Islet precursor cell (in vitro differentiated cells): ENCODE measurements at places on chromosomes 1 and 21.

DNA sequence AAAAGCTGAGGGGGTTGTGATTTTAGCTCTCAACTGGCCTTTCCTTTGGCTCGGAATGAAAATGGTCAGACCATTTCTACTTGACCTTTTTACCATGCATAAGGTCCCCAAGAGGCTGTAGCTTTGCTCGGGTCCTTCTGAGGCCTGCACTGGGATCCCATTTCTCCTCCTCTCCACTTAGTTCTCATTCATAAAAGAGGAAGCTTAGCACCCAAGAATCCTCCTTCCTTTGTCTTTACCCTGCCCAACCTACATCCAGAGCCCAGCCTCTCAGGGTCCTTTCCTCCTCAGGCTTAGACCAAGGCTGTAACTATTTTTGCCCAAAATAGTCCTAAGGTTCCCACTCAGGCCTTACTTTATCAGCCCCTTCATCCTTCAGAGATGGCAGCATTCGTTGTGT lies 6.0 kb upstream of the SLC27A3 start:
- no peak for DNase-seq

DNA sequence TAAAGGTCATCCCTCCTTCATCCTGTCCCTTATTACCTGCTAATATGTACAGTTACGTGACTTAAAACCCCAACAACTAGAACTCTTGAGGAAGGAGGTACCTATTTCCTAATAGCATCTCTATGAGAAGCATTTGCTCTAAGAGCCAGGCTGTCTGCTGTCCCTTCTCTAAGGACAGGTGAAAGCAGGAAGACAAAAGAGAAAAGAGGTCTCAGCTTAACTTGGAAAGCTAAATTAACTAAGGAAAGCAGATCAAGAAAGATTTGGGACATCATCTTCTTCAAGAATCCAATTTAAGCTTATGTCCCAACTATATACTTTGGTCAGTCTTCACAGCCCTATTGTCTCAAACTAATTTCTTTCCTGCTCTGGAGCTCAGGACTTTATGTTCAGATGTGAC lies 2.9 kb downstream of the EGLN1 start:
- DNase-seq, result no peak

DNA sequence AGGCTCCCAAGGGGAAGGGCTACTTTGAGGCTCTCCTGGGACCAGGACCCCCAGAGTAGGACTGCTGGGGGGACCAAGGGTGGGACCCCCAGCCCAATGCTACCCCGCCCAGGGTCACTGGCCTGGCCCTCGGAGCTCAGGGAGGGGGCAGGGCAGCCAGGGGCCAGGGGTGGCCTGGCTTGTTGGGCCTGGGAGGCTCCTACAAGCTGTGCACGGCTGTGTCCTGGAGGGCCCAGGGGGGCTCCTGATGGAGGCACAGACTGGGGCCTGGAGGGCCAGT lies 2.2 kb downstream of the HES4 start:
- no peak for DNase-seq

DNA sequence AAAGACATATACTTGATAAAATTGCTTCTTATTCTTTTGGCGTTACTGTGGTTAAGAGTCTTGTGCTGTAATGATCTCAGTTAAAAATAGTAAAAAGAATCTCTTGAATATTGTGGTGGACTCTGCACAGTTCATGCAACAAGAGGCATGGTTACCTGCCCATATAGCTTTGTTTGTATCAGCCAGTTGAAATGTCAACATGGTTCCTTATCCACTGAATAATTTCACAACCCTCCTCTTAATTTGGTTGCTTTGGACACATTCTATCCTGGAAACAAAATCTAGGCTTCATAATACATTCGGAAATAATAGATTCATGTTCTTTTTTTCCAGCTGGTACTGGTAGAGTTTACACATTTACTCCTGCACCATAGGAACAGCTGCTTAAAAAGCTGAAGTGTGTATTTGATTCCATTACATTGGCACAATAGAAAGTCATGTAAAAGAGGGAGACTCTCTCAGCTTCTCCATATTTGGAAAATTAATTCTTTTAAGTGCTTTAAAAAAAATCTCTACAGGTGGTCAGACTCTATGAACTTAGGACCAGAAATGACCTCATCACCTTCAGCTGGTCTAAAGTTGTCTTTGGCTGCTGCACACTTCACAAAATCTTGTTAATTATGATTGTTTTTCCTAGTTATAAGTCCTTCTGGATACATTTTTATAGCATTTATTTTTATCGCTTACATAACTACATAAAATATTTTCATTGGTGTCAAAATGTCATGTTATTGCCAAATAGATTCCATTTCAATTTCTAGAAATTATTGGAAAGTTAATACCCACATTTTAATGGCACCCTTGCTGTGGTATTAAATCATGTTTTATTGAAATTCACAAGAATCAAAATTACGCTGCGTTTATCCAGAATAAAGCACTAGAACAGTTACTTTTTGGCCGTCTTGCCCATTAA lies 100.2 kb downstream of the LTN1 start:
- DNase-seq, result no peak

GRCh38 chr1:25369241-25369640 lies 31.1 kb downstream of the TMEM50A start:
- peak; percentile 58 for DNase-seq

- no peak for DNase-seq
Observed at GRCh38 chr1:234162661-234163060, 210.6 kb upstream of the COA6 start.

DNA sequence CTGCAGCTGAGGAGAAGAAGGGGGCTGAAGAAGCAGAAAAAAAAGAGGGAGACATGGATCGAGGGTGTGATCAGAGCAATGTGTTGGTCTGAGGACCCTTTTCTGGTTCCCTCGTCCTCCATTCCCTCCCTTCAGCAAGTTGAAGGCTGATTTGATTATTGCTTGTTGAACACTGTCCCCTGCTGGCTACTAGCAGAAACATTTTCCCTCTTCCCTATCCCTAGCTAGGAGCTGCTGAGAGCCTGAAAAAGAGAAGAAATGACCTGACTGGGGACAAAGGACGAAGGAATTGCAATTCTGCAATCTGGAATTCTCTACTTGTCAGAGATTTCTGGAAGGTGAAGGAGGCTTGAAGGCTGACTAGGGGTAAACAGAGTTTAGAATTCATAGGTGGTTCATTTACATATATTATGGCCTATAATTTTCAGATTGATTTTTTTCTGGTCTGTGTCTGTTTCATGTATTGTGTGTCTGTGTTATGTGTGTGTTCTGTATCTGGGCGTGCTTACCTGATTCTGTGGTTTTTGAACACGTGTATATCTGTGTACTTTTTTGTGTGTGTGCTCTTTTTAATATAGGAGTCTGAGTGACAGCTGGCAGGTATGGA lies 9.8 kb downstream of the NHLH1 start:
- peak; percentile 78 for DNase-seq

DNA sequence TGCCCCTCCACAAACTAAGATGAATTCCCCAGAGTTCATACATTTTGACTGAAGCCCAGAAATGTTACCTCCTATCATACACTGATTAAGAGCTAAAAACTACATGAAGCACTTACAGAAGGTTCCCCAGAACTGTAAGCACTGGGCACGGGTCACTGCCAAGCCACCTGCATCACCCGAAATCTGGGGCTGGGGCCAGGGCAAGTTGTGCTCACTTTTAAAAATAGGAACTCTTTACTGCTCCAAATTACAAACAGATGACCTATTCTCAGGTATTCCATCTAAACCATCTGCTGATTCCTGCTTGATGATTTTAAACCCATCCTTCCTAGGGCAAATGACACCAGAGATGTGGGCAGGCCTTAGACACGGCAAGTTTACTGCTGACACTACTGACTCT lies 4.8 kb downstream of the SETD4 start:
- DNase-seq, result no peak

- no peak for DNase-seq
Observed at GRCh38 chr1:192342842-192343241, 26.1 kb downstream of the RGS21 start.

GRCh38 chr1:21264898-21265297 lies 25.4 kb downstream of the ECE1 start:
- DNase-seq, result no peak

DNA sequence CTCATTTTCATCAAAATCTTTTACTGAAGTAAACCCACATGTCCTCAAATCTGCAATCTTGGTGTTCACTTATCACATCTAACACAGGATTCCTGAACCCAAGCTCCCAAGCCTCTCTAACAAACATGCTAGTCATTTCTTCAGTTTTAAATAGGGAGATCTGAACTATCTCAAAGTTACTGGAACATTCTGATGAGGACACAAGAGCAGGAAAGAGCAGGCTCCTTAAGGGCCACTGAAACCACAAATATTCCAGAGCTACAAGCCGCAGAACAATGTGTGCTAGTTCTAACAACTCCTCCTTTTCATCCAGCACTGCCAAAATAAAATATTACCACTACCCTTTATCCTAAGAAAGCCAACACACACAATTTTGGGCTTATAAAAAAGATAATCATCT lies 38.9 kb downstream of the WARS2 start:
- DNase-seq, result no peak
